ENCODE measurements at places on chromosomes 13 and 19.

DNA sequence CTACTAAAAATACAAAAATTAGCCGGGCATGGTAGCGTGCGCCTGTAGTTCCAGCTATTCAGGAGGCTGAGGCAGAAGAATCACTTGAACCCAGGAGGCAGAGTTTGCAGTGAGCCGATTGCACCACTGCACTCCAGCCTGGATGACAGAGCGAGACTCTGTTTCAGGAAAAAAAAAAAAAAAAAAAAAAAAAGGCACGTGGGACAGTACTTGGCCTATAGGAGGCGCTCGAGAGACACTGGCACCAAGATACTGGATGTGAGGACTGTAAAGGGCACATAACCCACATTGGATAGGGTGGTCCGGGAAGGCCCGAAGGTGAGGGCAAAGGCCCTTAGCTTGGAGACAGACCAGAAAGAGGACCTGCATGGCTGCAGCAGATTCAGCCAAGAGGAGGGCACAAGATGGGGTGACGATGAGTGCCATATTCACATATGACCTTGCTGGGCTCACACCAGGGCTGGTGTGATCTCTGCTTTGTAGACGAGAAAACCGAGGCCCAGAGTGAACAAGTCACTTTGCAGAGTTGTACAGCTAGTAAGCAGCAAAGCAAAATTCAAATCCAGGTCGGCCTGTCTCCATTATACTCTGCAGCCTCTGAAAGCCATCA lies 89.4 kb downstream of the DPF1 start:
- no peak for DNase-seq

- no peak for DNase-seq
These were observed 154.2 kb downstream of the TM9SF2 start for GRCh38 chr13:99655351-99656091.

GRCh38 chr13:89584058-89584620 lies 1763.3 kb upstream of the MIR17HG start:
- DNase-seq, result no peak

GRCh38 chr13:103715335-103715734 lies 649.1 kb upstream of the SLC10A2 start:
- DNase-seq, result no peak
